ENCODE measurements at places on chromosomes 7 and 10.

GRCh38 chr7:102439963-102440795, 6.8 kb downstream of the ORAI2 start:
- DNase-seq = no peak

DNA sequence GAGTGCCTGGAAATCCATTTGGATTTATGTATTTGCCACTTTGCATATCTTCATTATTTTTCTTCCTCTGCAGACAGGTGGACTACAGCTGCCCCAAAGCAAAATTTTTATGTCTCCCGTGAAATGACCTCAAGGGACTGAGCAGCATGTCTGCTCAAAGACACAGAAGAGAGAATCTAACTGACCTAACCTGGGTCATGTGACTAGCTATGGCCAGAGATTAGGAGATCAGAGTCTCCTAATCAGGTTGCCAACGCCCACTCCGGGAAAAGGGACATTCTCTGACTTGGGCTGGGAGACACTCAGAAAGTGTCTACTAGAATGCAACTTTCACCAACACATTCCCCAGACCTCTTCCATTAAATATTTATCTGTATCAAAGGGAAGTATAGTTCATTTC, 2.5 kb upstream of the BAMBI start:
- no peak for DNase-seq

GRCh38 chr7:17940951-17941431, 697 bp upstream of the SNX13 start:
- DNase-seq = no peak

- no peak for DNase-seq
Measured at GRCh38 chr7:106216923-106217542, 67.8 kb downstream of the NAMPT start.

DNA sequence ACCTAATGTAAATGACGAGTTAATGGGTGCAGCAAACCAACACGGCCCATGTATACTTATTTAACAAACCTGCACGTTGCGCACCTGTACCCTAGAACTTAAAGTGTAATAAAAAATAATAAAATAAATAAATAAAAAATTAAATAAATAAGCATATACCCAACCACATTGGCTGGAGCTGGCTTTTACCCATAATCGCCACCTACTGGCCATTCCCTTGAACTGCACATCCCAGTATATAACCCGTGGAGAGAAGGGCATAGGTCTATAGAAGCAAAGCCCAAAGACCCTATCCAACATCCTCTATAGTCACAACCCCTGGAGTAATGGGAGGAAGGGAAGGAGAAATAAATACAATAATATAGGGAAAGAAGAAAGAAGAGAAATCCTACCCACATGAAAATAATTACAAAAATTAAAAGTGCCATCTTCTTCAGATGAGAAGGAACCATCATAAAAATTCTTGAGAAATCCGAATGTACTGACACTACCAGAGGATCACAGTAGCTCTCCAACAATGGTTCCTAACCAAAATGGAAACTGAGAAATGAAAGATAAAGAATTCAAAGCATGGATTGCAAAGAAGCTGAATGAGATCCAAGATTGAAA, 65.6 kb downstream of the TWIST1 start:
- no peak for DNase-seq

GRCh38 chr7:103851357-103851756, 138.1 kb downstream of the RELN start:
- no peak for DNase-seq

DNA sequence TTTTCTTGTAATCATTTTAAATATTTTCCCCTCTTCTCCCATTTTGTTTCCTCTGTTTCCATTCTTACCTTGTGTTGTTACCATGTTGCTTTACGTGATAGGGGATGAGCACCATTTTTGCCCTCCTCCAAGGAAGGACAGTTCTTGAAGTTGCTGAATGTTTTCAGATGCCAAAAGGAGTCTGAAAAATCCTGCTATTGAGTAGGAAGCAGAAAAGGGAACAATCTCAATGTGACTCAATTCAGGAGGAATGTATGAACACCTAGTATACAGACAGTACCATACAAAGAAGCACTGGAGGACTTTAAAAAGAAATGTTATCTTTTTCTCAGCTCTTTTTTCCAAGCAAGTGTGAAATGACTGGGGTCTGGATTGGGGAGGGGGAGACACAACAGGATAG, 5.1 kb upstream of the NAMPT start:
- DNase-seq = no peak

GRCh38 chr7:84847038-84847437, 339.8 kb downstream of the SEMA3D start:
- DNase-seq = no peak

DNA sequence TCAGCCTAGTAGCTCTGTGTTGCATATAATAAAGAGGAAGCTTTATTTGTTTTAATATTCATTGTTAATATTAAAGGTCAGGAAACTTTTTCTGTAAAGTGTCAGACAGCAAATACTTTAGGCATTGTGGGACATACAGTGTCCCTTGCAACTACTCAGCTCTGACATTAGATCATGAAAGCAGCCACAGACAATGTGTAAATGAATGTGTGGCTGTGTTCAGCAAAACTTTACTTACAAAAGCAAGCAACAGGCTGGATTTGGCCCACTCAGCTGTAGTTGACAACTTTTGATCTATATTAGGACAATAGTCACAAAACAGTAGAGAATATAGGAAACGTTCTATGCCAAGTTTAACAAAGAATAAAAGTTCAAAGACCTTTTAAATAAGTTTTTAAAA, 173.3 kb downstream of the RNLS start:
- DNase-seq = no peak

GRCh38 chr7:55250313-55250712, 114.8 kb upstream of the LANCL2 start:
- no peak for DNase-seq

- DNase-seq = no peak
Measured at GRCh38 chr7:26930201-26930600, 65.8 kb upstream of the SKAP2 start.

DNA sequence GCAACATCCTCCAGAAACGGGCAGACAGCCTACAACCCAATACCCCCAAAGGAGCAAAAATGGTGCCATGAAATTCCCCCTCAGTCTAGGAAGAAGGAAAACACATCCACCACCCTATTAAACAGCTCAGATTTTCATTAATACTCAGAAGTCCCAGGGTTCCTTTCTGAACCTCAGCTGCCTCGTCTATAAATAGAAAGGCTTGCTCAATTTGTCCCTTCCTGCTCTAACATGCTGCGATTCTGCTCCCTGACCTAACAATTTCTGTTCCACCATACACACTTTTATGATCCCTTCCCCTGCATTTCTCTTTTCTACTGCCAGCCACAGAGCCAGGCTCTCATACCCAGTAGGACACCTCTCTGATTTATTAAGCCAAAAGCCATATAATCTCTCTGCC, 68.1 kb downstream of the MTERF1 start:
- DNase-seq = no peak
